ENCODE measurements at places on chromosomes 2 and 18. TPM values are rescaled to one million over a fixed set of nuclear protein-coding genes. Genes with fewer than 3 reads are reported as not detected.

GRCh38 chr18:76524900-76525698 is 30.1 kb upstream of the ZNF516 start:
- DNase-seq, result no peak

The ALKAL2 gene
- total RNA-seq, result 0.72 TPM

- DNase-seq, result no peak
Observed at GRCh38 chr2:64610316-64610855, 43.3 kb downstream of the SERTAD2 start.

- no peak for DNase-seq
Observed at GRCh38 chr2:152093464-152093863, 5.4 kb downstream of the CACNB4 start.

DNA sequence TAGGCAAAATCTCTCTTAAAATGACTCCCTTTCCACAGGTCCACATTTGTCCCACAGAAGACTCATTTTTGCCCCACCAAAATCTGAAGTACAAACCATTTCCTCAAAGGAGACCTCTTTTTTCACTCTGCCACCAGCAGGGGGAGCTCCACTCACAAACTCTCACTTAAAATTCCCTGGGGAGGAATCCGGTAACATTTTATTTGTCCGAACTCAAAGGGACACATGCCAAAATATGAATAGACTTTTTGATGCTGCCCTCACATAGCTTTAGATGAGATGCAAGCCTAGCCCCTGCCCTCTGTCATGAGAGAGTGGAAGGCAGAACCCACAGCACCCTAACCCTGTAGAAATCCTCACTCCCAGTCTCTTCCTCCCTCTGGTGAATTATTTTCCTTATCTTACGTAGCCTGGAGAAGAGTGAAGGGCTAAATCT is 57.1 kb downstream of the RMDN2 start:
- DNase-seq, result peak; percentile 73

- DNase-seq, result no peak
Observed at GRCh38 chr2:3343012-3343411, 34.6 kb downstream of the EIPR1 start.

GRCh38 chr2:111239581-111240249 is 119.0 kb downstream of the BCL2L11 start:
- DNase-seq, result no peak

- no peak for DNase-seq
Observed at GRCh38 chr2:241613017-241613780, 23.8 kb downstream of the THAP4 start.

DNA sequence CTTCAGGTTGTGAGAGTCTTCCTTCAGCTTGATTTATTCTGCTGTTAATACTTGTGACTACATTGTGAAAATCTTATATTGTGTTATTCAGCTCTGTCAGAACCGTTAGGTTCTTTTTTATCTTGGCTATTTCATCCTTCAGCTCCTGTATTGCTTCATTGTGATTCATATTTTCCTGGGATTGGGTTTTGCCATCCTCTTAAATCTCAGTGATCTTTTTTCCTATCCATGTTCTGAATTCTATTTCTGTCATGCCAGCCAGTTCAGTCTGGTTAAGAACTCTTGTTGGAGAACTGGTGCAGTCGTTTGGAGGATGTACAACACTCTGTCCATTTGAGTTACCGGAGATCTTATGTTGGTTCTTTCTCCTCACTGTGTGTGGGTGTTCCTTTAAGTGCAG is 19.1 kb downstream of the MSTN start:
- DNase-seq, result no peak

The NEU2 gene
- total RNA-seq, result not detected

DNA sequence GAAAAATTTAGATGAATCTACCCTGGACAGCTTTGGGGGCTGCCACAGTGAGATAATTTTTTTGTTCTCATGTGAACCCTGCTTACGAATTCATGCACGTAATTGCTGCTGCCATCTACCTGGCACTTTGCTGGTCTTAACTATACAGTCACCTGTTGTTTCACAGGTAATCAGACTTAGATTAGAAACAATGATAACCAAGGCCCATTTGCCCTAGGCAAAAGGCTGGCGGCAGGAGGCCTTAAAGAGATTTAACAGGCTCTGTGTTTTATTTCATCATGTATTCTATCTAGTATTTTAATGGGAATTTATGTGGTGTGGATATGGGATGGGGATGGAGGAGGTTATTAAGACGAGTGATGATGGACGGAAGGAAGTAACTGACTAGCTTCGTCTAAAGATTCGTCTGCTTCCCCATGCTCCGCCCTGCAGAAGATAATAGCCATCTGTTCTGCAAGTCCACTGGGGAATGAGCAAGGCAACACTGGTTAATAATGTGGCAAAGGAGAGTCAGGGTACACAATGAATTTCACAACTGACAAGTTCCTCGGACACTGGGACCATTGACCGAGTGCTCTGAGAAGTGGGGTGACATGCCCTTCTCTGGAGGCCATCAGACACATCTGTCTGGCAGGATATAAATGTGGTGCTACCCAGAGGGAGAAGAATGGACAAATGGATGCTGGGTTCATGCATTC is 291.8 kb upstream of the TNP1 start:
- DNase-seq, result no peak

DNA sequence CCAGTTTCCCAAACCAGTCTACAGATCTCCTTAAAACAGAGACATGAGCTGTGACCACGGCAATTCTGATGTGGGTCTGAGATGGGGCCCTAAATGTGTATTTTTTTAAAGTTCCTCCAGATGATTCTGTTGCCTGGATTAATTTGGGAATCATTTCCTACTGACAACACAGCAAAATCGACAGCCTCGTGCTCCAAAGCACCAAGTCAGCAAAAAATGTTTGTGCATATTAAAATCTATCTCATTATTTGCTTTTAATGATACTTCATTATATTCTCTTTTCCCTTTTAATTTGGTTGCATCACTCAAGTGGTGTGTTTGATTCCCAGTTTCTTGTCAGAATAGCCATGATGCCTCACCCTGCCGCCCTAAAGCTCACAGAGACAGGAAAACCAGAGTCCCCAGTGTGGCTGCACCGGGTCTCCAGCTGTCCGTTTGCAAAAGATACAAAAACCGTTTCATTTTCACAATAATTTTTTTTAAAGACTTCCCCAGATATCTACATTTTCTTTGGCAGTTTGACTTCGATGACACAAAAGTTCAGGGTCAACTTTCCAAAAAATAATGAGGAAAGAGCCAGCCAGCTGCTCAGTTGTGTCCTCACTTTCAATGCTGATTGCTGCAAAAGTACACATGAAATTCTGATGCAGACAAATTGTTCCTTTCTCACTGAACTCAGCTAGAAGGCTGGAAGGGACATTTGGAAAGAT is 443.2 kb upstream of the ID2 start:
- DNase-seq, result no peak

DNA sequence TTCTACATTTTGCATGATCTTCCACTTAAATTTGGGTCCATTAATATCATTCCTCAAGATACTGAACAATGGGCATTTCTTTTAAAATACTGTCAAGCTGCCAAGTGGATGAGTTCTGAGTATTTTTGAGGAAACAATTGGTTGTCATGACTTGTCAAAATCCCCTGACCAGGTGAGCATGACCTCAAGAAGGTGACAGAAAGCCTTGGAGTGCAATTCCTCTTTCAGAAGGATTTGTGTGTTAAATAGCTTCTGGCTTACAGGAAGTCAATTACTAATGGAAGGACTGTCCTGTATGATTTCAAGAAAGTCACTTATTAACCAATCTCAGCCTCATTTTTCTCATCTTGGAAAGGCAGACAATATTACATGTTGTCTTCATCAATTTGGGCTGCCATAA is 460.6 kb downstream of the TSN start:
- no peak for DNase-seq

The GRHL1 gene
- total RNA-seq, result 1.9 TPM

The CCDC178 gene
- total RNA-seq, result not detected

DNA sequence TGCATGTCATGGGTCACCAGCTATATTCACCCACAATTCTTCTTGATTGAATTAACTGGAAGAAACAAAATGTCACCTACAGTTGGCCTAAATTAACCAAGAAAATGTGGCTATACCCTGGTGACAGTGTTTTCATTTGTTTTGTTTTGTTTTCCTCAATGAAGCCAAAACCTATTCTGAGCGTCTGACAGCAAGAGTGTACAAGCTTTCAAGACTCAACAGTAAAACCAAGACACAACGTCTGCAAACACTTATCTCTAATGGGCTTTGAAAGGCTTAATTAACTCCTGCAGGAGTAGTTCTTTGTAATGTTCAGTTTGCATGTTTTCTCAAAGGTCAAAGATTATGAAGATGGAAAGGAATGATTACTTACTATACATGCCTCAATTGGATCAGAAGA is 827.6 kb upstream of the KLHL29 start:
- no peak for DNase-seq

GRCh38 chr18:79356435-79356834 is 39.3 kb upstream of the NFATC1 start:
- DNase-seq, result no peak

DNA sequence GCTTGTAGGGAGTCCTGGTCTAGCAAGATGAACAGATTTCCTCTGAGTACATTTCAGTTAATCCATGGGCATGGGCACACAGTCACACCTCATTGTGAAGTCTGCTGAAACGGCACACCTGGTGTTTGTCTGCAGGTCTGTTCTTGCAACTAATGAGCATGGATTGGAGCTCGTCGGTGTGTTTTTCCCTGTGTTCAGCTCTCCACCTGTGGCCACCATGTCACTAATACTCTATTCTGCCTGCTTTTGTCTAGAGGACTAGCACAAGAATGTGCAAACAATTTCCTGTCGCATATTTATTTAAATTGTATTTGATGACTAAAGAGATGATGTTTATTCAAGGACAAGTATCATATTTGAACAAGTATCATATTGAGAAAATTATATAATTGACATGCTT is 24.5 kb upstream of the PPP4R1 start:
- DNase-seq, result no peak

The AKAIN1 gene
- total RNA-seq, result not detected

- peak; percentile 89 for DNase-seq
Observed at GRCh38 chr2:120442923-120443571, 97.1 kb downstream of the INHBB start.

The EFR3B gene
- 1.7 TPM for total RNA-seq

GRCh38 chr2:54635554-54636152 is 87.8 kb upstream of the EML6 start:
- DNase-seq, result no peak

DNA sequence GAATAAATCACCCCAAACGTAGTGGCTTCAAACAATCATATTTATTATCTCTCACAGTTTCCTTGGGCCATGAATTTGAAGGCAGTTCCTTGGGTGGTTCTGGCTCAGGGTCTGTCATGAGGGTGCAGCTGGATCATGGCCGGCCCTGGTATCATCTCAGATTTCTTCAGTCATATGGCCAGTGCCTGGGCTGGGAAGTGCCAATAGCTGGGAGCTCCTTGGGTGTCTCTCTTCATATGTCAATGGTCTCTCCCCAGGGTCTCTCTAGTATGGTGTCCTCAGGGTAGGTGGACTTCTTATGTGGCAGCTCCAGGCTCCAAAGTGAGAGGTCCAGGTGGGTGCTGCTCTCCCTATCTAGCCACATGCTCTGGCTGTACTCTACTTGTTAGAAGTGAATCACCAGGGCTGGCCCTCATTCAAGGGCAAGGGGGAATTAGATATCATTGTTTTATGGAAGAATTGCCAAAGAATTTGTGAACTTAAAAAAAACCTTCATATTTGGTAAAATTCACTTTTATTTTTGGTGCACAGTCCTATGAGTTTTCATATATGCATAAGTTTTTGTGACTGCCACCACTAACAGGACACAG is 15.4 kb downstream of the FHOD3 start:
- DNase-seq, result no peak

- no peak for DNase-seq
Observed at GRCh38 chr2:108364676-108365297, 13.0 kb upstream of the SULT1C4 start.

GRCh38 chr18:47727409-47727808 is 203.1 kb downstream of the SMAD2 start:
- no peak for DNase-seq

The MYO1B gene
- 75.0 TPM for total RNA-seq

The RND3 gene
- 26.8 TPM for total RNA-seq

The STK36 gene
- total RNA-seq, result 17.8 TPM

DNA sequence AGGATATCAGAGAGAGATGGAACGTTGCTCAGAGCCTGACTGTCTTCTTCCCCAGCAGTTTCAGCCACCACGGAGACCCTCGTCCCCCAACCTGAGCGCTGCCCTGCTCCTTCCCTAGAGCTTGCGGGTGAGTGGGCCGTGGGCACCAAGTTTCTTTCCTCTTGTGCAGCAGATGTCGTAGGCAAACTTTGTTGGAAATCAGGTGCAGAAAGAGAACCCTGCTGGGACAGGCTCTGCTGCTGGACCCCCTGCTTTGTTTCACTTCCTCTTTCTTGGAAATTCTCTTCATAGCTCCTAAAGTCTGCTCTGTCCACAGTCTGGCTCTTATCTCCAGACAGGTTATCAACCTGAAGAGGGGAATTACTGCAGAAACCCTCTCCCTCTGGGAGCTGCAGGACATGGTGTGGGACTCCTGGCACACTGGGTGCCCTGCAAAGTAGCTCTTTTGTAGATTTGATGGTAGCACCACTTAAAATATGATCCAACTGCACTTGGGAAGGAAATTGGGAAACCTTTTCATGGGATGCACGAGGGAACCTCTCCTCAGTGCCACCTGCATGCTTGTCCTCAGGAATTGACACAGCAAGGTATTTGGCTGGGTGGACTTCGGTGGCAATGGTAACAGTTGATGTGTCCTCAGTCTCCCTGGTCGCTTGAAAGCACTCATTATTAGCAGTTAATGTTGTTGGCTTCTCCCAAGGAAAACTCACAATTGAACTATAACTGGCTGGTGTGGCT is 92.2 kb downstream of the ALPK2 start:
- DNase-seq, result no peak

Data from colonic mucosa (tissue), 4 donors.